ENCODE measurements at places on chromosomes 1 and 21.

DNA sequence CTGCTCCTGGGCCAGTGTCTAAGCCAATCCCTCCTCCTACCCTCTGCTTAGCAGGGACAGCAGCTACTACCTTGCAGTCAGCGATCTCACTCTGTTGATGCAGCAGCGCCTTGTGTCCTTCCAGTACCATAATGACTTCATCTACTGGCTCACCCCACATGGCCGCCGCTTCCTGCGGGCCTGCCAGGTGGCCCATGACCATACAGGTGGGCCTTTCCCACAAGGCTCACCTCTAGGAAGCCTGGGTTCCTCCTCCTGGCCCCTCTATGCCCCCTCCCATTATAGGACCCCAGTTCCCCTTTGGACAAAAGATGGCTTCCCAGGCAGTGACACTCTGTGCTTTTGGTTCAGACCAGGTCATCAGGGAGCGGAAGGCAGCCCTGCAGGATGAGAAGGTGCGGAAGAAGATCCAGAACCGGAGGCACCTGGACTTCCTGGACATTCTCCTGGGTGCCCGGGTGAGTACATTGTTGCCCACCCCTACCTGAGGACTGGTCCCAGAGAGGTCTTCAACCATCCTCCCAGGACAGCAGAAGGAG is 15.1 kb downstream of the CYP4B1 start:
- DNase-seq: no peak

GRCh38 chr1:215458562-215458961 is 108.5 kb upstream of the KCTD3 start:
- DNase-seq: no peak

GRCh38 chr1:33347650-33347992 is 26.7 kb upstream of the A3GALT2 start:
- no peak for DNase-seq

GRCh38 chr1:23177438-23178380 is 9.1 kb upstream of the LUZP1 start:
- DNase-seq: peak; percentile 29

DNA sequence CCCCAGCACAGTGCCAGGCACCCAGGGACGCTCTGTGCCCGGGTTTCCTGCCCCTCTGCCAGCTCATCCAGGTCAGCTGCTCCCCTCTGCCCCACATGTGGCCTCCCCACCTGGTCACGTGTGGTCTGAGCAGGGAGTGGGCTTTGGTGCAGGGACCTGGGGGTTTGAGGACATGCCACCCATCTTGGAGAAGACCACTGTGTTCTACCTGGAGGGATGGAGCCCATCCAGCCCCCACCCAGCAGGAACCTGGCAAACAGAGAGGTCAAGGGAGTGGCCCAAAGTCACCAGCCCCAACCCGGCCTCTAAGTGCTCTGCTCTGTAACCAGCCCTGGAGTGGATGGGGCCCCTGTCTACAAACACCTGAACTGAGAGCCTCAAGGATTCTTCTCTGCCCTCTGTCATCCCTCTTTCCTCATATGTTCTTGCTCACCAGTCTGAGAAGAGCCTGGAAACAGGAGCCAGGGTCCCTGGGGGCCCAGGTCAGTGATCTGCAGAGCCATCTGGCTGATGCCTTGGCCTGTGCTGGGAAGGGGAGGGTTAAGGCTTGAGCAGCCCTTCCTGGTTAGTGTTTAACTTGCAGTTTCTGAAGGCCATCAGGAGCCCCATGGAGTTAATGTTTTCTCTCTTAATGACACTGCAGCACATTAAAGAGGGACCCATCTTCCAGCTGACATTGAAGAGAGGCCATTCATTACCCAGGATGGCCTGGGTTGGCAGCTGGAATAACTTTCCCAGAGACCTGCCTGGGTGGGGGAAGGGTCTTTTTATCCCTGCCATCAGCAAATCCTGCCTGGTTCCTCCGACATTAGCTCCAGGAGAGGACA is 235.4 kb downstream of the PTPRU start:
- DNase-seq: no peak

DNA sequence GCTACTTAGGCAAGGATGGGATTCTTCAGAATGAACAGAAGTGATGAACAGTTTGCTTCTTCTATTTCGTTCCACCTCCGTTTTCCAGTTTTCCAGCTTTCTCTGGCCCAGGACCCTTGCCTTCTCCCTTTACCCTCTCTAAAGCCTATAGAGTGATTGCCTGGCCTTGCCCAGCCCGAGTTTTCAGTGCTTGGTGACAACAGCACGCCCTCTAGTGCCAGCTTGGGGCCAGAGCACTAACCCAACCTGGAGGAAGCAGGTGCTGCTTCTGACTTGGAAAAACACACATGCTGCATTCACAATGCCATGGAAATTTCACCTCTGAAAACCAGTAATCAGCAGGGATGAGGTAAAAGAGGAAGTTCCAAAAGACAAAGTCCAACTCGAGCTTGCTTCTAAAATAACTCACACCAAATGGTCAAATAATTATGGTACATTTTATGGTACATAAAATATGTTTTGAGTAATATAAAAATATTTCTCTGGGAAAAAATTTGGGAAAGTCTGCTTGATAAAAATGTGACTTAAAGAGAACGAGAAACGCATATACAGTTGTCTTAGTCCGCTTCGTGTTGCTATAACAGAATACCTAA is 26.1 kb downstream of the UBE2T start:
- peak; percentile 46 for DNase-seq

GRCh38 chr1:221015159-221015790 is 136.0 kb downstream of the HLX start:
- no peak for DNase-seq

- DNase-seq: no peak
These were observed 606.5 kb upstream of the CAMK1G start for GRCh38 chr1:208977012-208977411.

GRCh38 chr1:54094001-54094729 is 40.8 kb downstream of the TCEANC2 start:
- no peak for DNase-seq

DNA sequence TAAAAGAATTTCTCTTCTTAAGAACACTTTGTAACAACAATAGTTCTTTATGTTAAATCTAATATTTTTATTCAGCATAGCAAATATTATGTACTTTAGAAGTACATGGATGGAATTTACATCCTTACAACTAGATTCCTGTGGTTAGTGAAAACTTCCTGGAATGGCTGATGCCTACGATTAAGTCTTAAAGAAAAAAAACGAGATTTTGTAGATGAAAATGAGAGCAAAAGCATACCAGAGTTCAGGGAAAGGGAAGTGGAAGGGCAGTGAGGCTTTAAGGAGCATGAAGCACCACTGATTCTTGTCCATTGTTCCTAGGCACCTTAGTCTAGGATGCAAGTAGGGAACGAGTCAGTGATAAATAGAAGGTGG is 26.7 kb downstream of the CFH start:
- no peak for DNase-seq

- no peak for DNase-seq
These were observed 28.3 kb upstream of the VPS13D start for GRCh38 chr1:12201352-12202189.

GRCh38 chr1:109615879-109616278 is 3.5 kb downstream of the GNAT2 start:
- no peak for DNase-seq

DNA sequence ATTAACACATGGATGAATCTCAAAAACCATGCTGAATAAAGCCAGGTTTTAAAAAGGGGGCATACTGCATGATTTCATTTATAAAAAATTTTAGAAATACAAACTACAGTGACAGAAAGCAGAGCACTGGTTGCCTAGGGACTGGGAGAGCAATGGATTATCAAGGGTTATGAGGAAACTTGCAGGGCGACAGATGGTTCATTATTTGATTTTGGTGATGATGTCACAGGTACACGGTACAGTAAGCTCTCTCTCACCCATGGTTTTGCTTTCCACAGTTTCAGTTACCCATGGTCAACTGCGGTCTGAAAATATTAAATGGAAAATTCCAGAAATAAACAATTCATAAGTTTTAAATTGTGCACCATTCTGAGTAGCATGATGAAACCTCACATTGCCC is 14.1 kb downstream of the VAMP4 start:
- DNase-seq: no peak

DNA sequence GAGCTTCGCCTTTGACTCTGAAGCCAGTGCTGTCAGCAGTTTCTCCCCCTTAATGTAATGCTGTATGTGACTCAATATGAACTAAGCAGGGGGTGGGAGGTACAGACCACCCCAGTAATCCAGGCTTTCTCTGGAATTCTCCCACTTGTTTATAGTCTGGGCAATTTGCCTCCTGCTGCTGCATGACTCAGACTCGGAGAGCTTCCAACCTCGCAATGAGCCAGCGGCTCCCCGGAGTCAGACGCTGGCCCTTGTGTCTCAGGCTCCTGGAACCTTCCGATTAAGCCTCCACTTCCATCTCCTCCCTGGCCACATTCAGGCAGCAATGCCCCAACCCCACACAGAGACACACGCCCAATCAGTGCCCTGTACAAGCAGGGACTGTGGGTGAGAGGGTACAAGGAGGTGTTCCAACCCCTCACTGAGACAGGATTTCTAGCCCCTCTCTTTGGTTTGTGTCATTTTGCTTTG is 471.7 kb upstream of the VAMP3 start:
- DNase-seq: no peak

DNA sequence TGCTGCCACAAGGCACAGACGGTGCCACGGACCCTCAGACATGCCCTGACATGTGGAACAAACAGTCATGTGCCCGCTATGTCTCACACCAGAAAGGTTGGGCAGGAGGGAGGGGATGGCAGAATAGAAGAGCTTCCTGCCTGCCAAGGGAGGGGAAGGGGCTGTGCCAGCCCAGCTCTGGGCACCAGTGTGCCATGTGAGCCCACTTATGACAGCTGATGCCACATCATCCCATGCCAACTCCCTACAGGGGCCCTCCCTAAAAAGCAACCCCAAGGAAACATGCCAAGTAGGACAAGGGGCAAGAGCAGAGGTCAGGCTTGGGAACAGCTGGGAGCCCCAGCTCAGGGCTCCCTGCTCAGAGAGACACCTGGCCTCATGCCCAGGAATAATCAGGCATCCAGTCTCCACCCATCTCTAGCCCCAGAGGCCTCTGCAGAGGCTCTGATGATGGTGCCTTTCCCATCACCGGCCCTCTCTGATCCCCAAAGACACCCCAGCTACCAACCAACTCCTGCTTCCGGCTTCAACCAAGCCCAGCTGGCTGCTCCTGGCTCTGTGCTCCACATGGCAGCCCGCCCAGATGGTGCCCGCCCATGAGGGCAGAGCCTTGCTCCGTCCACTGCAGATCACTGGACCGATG is 10.3 kb downstream of the ADGRB2 start:
- no peak for DNase-seq

DNA sequence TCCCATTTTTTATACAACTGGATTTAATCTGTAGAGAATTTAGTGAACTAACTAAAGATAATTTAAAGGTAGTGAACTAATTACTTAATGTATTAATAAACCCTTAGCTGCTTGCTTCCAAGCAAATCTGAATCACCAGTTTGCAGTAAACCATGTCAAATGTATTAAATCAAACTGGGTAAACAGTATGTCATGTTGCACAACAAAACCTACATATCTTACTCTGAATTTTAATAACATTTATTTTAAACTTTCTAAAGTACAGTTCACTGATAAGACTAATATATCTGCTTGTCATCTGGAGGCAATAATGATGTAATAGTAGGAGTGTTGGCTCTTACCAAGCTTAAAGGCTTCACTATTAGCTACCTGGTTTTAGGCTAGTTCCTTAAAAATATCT is 52.5 kb upstream of the SCYL3 start:
- DNase-seq: no peak

DNA sequence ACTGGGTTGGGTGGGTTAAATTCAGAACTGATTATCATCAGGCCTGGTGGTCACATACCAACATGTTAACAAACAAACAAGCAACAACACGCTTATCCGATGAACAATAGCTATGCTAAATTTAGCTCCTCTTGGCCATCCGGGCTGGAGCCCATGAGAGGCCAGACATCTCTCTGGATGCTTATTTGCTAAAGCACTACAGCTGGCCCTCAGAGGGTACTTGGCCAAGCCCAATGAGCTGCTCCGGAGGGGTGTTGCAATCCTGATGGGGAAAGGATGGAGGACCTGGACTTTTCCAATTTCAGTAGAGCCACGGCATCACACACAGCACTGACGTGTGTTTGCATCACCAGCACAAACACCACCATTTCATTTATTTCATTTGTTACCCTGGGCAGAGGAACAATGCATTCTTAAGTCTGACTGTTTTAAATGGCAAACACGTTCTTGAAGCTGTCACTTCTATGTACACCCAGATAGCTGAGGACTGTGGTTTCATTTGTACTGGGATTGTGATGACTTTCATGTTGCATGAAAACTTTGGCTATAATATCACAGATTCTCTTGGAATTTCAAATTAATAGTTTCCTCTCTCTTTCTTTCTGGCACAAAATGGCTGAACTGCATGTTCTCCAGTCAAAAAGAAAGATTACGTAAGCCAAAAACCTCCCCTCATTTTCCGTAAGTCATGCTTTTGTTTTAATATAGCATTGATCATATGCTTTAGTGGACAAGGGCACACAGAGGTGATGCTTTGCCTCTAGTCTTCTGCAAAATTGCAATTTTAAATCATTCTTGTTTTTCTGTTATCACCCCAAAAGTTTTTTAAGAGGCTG is 359.8 kb upstream of the KAZN start:
- DNase-seq: no peak

- DNase-seq: no peak
These were observed 649 bp upstream of the LDLRAD1 start for GRCh38 chr1:54018635-54019034.

DNA sequence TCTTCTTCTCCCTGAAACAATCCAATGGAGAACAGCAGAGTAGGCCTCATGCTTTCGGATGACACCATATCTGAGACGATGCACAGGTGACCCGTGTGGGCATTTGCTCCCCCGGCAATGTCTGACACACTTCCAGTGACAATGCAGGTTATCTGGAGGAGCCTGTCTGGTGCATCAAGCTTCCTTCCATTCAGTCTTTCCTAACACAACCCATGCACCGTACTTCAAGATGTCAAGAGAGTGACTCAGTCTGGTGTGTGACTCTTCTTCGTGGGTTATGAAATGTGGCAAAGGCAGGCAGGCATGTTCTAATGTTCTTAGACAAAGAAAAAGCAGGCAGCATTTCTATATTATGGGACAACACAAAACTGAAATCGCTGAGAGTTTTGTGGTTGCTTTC is 159.1 kb downstream of the EDEM3 start:
- no peak for DNase-seq
